ENCODE measurements at places on chromosomes 16 and 17.

- DNase-seq = no peak
These were observed 548.8 kb upstream of the SALL1 start for GRCh38 chr16:51699686-51700396.

DNA sequence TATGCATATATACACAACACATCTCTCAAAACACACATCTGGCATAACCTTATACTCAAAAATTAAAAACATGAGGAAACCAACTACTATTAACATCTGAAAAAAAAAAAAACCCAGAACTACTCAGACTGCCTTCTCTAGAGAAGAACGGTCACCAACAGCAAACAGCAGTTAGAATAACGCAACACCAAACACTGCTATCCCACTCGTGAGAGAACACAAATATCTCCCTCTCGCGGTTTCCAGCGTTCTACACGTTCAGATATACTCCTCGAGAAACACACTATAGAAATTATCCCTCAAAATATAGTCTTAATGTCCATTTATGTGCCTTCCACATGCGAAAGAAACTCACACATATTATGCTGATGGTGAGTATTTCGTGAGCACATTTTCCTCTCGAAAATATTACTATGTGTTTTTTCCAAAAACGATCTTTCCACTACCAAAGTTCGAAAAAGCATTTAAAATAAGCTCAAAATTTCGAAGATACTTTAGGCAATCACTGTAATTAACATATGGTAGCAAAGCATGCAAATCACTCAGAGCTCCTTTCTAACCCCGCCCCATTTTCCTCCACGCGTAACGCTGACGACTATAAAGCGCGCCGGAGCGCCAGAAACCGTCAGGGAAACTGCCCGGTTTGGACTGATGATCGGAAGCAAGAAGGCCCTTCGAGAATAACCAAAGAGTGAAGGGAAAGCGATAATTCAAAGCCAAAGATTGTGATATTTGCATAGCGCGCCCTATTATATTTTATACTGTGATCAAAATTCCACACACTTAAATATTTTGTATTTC is 60.1 kb downstream of the TEX14 start:
- peak; percentile 85 for DNase-seq

DNA sequence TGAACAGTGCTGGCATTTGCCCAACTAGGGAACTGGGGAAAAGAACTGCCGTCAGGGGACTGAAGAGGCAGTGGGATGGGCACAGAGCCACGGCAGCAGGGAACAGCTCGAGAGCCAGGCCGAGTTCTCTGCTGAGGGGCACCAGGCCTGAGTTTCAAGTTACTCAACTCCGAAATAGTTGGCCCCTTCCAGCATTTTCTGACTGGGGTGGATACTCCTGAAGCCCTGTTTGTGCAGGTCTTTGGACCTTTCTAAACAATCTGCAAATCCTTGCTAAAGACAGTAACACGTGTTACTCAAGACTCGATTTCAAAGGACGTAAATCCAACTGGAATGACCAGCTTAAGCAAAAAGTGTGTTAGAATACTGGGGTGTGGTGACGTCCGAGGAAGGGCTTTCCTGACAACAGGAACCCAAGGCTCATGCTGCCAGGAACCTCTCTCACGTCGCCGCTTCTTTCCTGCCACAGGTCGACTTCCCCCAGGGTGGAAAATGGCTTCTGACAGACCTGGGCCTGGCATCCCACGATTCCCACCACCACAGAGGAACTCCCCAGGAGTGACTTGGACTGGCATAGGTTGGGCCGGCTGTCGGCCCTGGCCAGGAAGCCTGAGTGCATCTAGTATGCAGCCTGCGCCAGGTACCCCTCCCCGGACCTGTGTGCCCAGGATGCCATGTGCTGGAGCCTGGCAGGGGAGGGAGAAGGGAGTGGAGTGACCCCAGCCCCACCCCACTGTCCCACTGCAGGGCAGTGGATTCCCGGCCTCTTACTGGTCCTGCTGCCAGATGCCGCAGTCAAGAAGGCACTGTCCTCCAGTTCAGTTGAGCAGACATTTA is 71.9 kb downstream of the N4BP1 start:
- no peak for DNase-seq

DNA sequence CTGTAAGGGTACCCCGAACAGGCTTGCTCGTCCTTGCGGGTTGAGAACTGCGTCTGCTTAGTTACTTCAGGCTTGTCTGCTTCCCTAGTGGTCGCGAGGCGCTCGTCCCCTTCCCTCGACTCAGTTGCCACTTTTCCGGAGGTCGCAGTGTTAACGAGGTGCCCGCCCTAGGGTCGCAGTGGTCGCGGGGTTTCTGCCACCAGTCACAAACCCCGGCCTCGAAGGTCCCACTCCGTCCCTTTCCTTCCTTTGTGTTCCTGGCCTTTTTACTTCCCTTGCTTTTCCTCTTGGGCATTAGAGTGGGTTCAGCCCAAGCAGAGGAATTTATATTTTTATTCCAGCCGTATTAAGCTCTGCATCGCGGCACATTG is 299 bp downstream of the NUP85 start:
- no peak for DNase-seq

DNA sequence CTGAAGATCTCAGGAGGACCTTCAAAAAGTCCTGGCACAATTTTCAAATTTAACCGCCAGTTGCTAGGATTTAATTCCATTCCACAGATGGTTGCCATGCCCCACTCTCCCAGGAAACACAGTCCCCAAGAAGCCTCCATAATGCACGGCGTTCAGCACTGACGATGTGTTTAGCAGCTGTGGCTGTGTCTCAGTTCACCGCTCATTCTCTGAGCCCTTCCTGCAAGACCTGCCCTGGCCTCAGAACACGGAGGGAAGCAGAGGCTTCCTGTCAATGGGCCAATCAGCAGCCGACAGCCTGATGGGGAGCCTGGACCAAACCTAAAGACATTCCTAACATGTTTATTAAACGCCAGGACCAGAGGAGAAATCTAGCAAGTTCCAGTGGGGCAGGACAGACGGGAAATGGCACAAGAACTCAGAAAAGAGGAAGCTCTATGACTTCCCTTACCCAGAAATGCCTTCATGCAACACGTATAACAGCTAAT is 4.9 kb downstream of the MYLK3 start:
- no peak for DNase-seq

DNA sequence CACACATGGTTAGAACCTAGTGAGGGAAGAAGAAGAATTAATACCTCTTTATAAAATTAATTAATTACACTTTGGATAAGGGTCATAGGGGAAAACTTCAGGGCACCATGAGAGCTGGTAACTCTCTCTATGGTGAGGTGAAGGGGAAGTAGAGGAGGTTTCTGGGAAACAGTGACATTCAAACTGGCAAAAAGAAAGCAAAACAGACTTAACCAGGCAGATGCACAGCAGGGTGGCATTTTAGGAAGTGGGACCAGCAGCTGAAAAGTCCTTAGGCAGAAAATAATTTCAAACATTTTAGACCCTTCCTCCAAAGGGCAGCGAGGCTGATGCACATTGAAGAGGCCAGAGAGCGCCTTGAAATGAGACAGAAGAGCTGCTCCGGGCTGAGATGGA is 157.8 kb downstream of the CDH13 start:
- no peak for DNase-seq

DNA sequence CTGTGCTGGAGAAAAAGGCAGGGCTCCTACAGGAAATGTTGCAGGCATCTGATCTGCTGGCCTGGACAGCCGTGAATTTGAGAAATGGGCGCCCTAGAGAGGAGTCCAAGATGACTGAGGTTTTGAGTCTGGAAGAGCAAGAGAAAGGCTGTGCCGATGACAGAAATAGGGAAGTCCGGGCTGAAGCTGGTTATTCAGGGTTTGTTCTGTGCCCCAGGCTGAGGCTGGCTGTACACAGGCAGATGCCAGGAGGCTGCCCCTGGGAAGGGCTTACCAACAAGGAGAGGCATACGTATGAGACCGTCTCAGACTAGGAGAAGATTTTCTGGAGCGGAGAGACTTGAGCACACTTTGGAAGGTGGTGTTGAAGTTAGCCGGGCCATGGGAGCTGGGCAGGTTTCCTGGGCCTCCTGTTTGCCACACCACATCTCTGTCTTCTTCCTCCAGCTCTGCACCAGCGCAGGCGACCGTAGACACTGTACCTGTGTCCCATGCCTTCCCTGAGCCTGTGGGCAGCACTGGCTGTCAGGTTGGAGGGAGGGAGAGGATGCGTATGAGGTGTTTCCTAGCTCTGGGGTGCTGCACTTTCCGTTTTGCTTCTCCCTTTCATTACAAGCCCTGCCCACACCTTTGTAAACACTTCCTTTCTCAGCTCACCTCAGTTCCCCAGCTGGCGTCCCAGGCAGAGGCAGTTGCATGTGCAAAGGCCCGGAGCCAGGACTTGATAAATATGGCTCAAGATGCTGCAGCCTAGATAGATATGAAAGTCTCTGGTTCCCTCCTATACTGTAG is 80.8 kb downstream of the SPECC1 start:
- DNase-seq = no peak

DNA sequence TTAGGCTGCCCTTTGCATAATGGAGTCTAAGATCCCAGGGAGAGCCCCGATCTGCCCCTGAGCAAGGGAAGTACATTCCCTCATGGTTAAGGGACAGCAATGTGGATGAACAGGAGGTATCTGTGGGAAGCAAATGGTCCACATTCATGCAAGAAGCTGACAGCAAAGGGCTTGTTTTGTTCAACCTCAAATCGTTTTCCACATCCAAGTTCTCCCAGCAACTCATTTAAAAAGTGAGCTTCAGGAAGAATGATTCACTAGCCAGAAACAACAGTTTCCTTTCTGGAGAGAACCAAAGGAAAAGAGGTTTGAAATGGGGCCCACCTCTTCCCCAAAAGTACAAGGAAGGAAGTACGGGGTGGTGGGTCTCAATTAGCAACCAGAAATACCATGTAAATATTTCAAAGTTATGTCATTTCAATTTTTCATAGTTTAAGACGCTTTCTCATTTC is 9.4 kb downstream of the HSPB9 start:
- DNase-seq = no peak

DNA sequence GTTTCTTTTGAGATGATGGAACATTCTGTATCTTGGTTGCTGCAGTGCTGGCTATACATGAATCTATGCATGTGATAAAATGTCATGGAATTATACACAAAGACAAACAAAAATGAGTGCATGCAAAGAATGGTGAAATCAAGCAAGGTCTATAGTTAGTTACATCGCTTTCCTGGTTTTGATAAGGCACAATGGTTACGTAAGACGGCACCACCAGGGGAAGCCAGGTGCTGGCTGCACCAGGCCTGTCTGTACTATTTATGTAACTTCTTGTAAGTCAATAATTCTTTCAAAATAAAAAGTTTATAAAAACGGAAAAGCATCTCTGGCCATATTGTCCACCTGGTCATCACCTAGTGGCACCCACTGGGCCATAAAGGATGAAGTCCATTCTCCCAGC is 46.5 kb downstream of the ARHGAP27 start:
- no peak for DNase-seq

DNA sequence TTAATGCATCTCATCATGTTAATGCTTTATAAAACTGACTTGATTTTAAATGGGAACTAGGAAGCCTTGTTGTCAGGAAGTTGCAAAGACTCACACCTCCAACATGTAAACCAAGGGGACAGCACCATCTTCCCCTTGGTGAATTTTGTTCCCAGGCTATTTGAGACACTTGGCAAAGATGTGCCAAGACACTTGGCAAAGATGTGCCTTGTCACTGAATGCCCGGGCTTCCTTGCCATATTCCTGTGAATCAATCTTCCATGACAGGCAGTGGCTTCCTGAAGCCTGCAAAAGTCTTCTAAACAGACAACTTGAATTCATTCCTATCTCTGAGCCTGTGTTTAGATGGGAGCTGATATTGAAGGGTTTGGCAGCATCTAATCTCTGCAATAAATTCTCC is 465.4 kb upstream of the C16orf82 start:
- no peak for DNase-seq

DNA sequence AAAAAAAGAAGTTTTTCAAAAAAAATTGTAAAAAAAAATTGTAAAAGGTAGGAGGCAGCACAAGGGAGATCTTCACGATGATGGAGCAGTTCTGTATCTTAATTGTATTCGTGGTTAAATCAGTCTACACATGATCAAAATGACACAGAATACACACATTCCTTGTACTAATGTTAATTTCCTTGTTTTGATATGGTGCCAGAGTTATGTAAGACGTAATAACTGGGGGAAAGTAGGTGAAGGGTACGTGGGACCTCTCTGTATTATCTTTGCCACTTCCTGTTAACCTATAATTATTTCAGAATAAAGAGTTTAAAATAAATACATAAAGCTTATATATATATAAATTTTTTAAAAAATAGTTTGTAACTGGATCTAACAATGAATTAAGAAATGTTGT is 36.8 kb downstream of the HELZ start:
- DNase-seq = no peak

DNA sequence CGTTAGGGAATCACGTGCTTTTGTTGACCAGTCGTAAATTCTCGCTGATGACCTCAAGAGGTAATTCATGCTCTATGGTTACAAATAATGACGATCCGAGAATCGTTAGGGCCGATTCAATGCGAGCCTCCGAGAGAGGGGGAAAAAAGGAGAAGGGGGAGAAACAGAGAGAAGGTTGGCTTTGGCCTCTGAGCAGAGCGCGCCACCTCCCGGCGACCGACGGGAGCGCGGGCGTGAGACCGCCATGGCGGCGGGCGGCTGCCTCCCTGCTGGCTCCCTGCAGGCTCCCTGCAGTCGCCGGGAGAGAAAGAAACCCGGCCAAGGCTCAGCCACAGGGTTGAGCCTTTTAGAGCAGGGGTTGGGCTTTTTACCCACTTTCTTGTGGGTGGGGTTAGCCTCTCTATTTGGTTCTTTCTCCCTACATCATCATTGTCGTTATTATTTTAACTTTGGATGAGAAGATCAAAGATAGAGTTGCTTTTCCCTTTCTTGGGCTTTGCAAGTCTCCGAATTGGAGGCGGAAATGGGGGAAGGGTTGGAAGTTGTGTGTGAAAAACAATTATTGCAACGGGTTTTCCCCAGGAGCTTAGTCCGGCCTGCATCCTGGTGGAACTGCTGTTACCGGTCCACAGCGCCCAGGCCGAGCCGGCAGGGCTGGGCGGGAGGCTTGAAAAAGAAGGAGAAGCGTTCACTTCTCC is 410 bp upstream of the HOXB5 start:
- peak; percentile 87 for DNase-seq

DNA sequence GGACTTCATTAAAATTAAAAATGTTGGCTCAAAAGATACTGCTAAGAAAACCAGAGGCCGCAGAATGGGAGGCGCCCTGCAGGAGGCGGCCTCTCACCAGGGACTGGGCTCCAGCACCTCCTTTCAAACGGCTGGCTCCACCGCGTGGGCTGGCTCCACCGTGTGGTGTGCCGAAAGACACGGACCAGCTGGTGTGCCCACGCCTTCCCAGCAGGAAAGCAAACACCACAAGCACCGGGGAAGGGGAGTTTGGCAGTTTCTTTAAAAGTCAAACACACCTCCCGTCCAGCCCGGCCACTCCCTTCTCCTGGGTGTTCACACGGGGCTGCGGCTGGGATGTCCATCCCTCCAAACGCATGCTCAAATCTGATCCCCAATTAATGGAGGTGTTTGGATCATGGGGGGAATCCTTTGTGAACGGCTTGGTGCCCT is 13.9 kb downstream of the HAGH start:
- no peak for DNase-seq

- no peak for DNase-seq
These were observed 1.8 kb downstream of the ITGAX start for GRCh38 chr16:31356566-31357323.

DNA sequence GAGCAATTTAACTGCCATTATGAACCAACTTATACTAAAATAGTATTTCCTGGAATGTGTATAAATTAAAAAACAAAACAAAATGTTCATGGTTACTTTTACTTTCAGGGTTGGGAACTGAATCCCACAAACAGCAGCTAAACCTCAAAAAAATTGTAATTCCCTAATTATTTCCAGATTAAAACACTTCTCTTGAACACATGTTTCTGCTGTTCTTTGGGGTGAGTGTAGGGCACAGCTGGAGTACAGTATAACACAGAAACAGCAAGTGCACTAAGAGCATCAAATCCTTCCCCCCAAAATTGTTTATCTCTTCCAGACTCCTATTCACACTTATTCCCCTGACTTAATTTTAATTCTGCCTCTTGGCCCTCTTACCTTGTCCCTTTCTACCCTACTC is 56.4 kb downstream of the KANSL1 start:
- DNase-seq = no peak
